ENCODE measurements at places on chromosomes 6 and 20.

DNA sequence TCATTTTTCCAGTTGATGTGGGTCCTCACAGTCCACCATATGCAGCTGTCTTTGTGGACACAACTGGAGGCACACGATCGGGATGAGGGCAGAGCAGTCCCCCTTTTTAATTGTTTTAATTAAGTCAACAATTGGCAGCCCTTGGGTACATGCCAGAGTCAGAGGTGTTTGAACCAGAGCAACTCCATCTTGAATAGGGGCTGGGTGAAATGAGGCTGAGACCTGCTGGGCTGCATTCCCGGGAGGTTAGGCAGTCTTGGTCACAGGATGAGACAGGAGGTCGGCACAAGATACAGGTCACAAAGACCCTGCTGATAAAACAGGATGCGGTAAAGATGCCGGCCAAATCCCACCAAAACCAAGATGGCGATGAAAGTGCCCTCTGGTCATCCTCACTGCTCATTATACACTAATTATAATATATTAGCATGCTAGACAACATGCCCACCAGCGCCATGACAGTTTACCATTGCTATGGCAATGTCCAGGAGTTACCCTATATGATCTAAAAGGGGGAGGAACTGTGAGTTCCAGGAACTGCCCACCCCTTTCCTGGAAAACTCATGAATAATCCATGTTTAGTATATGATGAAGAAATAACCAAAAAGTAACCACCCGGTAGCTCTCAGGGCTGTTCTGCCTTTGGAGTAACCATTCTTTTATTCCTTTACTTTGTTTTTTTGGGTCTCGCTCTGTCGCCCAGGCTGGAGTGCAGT lies 31.8 kb upstream of the BLCAP start:
- peak; percentile 25 for DNase-seq

DNA sequence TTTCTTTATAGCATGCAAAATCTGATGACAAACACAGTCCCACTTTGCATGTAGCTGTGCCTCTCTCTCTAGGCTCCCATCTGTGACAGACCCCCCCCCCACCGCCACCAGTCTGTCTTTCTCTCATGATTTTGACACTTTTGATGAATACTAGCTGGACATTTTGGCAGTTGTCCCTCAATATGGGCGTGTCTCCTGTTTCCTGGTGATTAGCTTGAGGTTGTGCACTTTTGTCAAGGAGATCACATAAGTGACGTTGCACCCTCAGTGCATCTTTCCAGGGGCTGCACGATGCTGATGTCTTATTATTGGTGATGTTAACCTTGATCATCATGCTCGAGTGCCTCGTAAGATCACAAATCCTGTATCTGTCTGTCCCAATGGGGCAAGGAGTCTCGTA lies 155.1 kb downstream of the EYA2 start:
- no peak for DNase-seq

GRCh38 chr20:8749101-8749500 lies 319.8 kb upstream of the PLCB4 start:
- DNase-seq = no peak

- peak; percentile 73 for DNase-seq
These were observed 651 bp upstream of the TAPBP start for GRCh38 chr6:33314515-33314942.

GRCh38 chr20:34015401-34016335 lies 22.0 kb downstream of the RALY start:
- no peak for DNase-seq

DNA sequence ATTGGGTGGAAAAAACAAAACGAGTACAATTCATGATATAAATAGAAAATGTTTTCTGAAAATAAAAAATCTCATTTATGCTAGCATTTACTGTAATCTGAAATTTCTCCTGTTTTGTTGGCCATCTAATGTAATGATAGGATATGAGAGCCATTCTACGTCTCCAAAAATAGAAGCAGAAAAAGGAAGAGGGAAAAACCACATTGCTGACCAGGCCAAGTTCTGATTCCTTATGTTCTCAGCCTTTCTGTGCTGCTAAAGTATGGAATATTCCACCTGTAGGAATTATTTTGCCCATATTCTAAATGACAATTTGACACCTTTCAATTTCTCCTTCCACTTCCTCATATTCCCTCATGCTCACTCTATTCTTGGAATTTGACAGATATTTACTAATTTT lies 110.2 kb downstream of the TBXT start:
- DNase-seq = no peak

GRCh38 chr6:43978473-43979346 lies 148.5 kb downstream of the MRPL14 start:
- peak; percentile 41 for DNase-seq

DNA sequence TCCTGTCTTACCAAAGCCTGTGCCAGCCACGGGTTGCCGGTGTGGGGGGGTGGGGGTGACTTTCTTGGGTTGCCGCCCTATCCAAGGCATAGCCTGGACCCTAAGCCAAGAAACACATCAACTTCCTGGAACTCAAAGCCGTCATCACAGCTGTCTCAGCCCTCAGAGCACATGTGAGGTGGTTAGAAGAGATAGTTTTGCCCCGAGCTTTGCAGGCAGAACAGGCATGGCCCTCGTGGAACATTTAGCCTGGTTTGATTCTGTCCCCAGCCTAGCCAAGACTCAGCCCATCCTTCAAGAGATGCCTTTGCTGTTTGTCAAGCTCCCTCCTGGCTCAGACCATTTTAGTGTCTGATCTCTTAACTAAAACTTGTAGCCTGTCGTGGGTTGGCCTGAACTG lies 64.9 kb downstream of the RREB1 start:
- no peak for DNase-seq

- no peak for DNase-seq
These were observed 39.3 kb downstream of the DTNBP1 start for GRCh38 chr6:15623276-15624116.

- DNase-seq = no peak
These were observed 2.6 kb downstream of the VGLL2 start for GRCh38 chr6:117267766-117268534.

Measured in activated CD8-positive, alpha-beta memory T cell treated with anti-CD3 and anti-CD28 coated beads, Interleukin-2, amount 50 U/mL, for 48 hours (primary cell).